ENCODE measurements at places on chromosomes 13 and 19.

- no peak for DNase-seq
These were observed 530.0 kb downstream of the PCDH9 start for GRCh38 chr13:66700117-66700601.

GRCh38 chr19:20171285-20171684 lies 4.3 kb downstream of the ZNF486 start:
- no peak for DNase-seq

GRCh38 chr19:35171730-35172129 lies 17.2 kb downstream of the FXYD5 start:
- no peak for DNase-seq

GRCh38 chr13:80161896-80162295 lies 179.0 kb downstream of the SPRY2 start:
- no peak for DNase-seq

DNA sequence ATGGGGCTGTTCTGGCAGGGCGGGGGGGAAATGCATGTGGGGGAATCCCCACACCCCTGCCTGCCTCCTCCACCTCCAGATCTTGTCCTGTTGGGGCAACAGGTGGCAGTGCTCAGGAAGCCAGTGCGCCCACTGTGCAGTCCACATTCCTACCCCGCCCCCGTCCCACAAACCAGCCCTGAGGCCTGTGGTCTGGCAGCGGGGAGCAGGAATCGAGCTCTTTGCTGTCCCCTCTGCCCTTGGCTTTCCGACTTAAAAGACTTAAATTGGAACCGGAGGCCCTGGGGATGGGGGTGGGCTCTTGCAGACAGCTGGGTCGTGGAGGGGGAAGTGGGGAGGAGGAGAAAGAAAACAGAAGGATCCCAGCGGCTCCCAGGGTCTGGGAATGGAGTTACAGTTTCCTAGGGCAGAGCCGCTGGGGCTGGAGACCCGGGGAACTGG lies 4.3 kb downstream of the NANOS3 start:
- DNase-seq: peak; percentile 19

Measured in fibroblast of villous mesenchyme (primary cell).